ENCODE measurements at places on chromosomes 7 and 10.

DNA sequence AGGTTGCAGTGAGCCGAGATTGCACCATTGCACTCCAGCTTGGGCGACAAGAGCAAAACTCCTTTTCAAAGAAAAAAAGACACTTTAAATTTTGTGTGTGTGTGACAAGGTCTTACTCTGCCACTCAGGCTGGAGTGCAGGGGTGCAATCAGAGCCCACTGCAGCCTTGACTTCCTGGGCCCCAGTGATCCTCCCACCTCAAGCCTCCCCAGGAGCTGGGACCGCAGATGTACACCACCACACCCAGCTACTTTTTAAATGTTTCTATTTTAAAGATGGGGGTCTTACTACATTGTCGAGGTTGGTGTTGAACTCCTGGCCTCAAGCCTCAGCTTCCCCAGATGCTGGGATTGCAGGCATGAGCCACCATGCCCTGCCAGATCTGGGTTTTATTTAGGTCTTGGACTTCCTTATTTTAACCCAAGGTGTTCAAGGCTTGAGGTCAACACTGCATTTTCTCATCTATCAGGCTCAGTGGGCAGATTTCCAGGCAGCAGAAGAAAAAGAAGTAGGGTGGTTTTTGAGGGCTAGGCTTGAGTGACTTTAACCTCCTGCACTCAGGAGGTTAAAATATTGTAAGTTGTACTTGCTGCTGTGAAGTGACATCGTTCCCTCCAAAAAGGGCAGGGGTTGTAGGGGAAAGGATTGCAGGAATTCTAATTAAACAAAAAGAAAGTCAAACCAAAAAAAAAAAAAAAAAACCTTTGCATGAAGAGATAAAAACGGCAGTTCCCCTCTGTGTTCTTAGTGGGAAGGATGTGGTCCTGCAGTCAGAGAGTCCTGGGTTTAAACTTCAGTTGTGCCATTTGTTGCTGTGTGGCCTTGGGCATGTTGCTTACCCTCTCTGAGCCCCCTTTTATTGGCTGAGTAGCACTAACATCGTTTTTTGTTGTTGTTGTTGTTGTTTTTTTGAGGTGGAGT lies 71.5 kb downstream of the CARD11 start:
- DNase-seq, result no peak

DNA sequence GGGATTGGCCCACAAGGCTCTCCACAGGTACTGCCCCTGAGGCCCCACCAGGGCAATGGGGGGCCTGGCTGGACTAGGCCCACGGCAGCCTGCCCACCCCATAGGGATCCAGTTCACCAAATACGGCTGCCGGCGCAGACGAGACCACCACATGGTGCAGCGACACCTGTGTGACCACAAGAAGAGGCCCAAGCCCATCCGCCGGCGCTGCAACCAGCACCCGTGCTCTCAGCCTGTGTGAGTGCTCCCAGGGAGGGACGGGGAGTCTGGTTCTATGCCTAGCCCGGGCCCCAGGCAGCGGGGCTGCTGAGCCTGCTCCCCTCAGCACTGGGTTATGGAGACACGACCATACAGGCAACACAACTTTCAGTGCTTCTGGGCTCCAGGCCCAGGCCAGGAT lies 33.2 kb downstream of the TBATA start:
- DNase-seq, result no peak

DNA sequence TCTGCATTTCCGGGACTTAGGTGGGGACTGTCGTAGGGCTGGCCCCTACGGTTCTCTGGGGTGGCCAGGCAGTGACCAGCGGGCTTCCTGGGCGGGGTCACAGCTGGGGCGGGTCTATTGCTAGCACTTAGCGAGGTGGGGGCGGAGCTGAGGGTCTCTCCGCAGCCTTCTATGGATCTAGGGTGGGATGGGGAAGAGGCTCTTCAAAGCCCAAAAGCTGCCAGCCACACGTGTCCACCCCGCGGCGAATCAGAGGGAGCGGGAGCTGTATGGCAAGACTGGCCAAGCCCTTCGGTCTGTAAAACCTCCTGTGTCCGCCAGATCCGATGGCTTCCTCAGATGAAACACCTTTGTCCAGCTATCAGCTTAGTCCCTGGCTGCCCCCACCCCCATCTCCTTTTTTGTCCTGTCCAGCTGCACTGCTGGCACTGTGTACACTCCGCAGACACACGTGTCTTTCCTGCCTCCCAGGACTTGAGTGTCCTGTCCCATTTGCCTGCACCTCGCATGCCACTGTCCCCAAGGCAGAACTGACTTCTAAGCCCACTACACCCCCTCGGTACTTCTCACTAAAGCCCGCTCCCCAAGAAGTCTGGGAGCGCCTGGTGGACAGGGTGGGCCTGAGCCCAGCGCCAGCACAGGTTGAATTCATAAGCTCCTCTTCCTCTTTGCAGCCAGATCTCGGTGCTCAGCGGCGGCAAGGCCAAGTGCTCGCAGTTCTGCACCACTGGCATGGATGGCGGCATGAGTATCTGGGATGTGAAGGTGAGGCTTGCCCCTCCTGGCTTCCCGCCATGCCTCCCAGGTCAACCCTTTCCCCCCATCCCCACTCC lies 14.8 kb downstream of the PDAP1 start:
- DNase-seq, result no peak

GRCh38 chr10:61257136-61257535 lies 196.0 kb downstream of the TMEM26 start:
- no peak for DNase-seq

DNA sequence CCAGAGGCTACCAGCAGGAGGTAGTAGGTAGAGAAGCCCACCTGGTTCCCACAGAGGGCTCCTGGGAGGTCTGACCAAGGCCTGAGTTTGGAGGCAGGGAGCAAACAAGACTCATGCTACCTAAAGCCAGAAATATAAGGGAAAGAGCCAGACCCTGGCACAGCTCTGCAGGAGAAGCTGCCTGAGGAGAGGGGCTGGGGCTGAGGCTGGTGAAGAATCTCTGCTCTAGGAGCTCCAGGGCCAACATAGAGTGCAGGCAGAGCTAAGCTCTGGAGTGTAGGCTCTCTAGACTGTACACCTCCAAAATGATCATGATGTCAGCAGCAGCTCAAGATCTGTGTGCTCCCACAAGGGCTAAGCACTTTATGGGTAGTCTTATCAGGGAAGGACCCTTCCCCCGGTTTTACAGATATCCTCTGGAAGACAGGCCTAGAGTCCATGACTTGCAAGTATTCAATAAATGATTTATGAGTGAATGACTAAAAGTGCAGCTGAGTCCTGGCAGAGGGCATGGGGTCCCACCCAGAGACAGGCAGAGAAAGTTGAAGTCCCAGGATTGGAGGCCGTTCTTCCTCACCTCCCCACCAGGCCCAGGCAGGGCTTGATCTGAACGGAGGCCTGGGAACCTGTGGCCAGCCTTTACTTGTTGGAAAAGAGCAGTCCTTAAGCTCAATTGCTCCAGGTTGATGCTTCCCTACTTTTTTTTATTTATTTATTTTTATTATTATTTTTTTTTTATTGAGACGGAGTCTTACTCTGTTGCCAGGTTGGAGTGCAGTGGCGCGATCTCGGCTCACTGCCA lies 71.5 kb upstream of the LRRC4 start:
- DNase-seq, result no peak

DNA sequence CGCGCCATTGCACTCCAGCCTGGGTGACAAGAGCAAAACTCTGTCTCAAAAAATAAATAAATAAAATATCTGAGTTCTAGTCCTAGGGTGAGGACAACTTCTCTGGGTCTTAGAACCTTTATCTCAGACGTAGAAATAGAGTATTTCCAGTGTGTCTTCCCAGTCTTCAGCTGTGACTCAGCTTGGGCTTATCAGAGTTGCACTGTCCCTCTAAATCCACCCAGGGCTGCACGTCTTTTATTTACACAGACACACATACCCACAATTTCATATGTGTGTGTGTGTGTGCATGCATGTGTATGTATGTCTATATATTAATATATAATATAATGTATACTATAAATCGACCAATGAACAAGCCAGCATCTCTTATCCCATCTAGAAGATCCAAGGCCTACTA lies 13.0 kb upstream of the PDIA4 start:
- DNase-seq, result no peak

- no peak for DNase-seq
Measured at GRCh38 chr10:118151461-118151860, 104.7 kb upstream of the RAB11FIP2 start.

DNA sequence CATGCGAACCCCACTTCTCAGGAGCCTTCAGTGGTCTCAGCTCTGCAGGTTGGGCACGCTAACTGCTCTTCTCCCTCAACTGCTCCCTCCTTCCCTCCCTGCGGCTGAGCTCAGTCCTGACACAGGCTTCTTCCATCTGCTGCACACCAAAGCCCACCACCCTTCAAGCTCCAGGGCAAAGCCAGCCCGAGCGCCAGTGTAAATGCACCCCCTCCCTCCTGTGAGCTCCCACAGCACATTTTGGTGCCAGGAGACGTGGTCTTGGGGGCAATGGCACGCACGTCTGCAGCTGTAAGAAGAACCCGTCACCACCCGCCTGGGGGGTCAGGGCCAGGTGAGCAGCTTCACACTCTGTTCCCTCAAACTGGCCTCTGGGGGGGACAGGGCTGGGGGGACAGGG lies 15.9 kb downstream of the VIPR2 start:
- no peak for DNase-seq

- DNase-seq, result no peak
Measured at GRCh38 chr7:134045716-134046115, 81.4 kb upstream of the LRGUK start.

DNA sequence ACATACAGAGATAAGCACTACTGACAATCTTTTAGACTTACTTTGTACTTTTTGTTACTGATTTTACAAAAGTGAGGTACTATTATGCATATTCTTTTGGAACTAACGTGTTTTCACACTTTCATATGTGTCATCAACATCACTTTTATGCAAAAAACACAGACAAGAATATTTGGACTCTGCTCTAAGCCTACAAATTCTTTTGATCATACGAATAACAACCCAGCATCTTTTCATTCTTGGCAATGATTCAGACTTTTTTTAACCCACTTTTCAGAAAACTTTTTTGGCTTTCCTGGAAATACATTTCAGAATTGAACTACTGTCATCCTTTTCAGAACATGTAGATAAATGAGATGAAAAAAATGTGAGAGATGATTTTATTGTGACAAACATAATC lies 30.2 kb downstream of the USP6NL start:
- DNase-seq, result no peak

DNA sequence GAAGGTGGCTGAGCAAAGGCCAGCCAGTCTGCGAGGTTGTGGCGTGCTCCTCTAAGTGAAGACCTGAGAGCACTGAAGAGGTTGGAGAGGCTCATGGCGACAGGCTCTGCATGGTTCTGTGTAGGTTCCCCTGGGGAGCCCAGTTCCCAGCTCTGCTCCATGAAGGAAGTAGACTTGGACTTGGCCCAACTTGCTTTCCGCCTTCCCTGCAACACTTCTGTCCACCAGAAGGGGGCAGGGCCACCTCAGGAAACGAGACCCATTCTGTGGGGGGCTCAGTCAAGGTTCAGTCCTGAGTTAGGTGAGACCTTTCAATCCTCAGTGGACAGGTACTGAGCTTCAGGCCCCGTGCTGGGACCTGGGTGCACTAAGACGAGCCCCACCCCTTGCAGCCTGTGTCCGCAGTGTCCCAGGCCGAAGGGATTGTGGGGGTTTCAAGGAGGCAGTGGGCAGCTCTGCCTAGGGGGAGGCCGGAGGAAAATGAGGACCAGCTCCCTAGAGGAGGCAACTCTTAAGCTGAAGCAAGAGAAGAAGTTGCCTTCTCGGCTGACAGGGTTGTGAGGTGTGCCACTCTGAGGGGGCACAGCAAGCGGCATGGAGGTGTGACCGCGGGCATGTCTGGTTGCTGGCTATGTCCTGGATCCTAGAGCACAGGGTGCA lies 15.0 kb upstream of the PCBD1 start:
- no peak for DNase-seq

DNA sequence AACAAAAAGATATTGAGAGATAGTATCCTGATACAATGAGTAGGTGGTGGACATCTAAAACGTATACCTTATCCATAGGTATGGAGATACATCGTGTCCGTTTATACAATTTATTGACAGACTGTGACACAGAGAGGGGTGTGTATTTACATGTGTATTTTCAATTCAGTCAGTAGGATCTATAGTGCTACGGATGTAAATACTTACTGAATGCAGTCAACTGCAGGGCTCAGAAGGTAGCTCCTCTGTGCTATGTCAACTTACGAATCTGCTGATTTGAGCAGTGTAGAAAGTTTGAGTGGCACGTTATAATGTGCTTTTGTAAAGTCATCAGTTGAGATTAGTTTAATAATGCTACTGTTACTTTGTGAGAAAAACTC lies 626 bp downstream of the ZNF804B start:
- no peak for DNase-seq

DNA sequence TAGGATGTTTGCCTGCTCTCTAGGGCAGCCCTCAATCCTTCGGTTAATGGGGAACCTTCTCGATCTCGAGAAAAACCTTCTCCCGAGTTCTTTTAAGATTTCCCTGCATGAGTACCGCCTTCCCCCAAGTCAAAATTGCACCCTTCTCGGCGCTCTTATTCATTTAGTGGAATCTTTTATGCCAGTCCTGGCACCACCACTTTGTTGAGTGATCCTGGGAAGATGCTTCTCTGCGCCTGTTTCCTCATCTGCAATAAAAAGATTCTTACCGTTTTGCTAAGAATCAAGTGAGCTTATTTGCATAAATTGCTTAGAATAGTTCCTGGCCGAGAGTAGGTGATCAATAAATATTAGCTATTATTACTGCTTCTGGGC lies 697 bp downstream of the ARPC1A start:
- no peak for DNase-seq

- DNase-seq, result no peak
Measured at GRCh38 chr7:116554911-116555310, 30.1 kb downstream of the CAV1 start.

DNA sequence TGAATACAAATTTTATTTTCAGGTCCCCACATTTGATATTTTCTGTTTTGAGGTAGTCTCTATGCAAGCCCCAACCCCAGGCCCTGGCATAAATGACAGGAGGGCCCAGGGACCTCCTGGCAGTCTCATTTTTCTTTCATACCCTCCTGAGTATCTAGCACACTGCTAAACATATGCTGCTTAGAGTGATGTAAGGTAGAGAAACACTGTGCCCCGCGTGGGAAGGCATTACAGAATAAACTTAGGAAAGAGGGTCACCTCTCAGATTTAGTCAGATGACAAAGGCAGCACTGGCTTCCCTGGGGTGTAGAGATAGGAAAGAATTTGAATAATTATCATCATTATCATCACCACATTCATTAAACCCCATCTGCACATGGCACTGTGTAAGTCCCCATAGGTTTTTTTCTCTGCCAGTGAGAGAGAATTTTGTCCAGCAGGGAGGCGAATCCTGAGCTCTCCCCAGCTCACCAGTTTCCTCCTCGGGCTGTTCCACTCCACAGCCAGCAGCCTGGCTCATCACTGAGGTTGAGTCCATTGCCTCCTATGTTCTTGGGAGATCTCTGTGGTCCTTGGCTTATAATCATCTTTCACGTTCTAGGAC lies 507.3 kb upstream of the GALNT17 start:
- no peak for DNase-seq

GRCh38 chr7:148572067-148572522 lies 18.5 kb upstream of the C7orf33 start:
- no peak for DNase-seq

GRCh38 chr7:50864694-50865093 lies 82.0 kb upstream of the GRB10 start:
- DNase-seq, result no peak

- no peak for DNase-seq
Measured at GRCh38 chr7:113790025-113790424, 128.8 kb downstream of the PPP1R3A start.

- DNase-seq, result no peak
Measured at GRCh38 chr7:95867309-95867708, 95.0 kb downstream of the DYNC1I1 start.

- DNase-seq, result no peak
Measured at GRCh38 chr7:20233362-20233761, 16.2 kb upstream of the MACC1 start.

- no peak for DNase-seq
Measured at GRCh38 chr7:65222655-65223054, 151.0 kb upstream of the ZNF92 start.

- DNase-seq, result no peak
Measured at GRCh38 chr10:105187243-105187642, 546.2 kb downstream of the SORCS3 start.
